ENCODE measurements at places on chromosomes 5 and 9.

DNA sequence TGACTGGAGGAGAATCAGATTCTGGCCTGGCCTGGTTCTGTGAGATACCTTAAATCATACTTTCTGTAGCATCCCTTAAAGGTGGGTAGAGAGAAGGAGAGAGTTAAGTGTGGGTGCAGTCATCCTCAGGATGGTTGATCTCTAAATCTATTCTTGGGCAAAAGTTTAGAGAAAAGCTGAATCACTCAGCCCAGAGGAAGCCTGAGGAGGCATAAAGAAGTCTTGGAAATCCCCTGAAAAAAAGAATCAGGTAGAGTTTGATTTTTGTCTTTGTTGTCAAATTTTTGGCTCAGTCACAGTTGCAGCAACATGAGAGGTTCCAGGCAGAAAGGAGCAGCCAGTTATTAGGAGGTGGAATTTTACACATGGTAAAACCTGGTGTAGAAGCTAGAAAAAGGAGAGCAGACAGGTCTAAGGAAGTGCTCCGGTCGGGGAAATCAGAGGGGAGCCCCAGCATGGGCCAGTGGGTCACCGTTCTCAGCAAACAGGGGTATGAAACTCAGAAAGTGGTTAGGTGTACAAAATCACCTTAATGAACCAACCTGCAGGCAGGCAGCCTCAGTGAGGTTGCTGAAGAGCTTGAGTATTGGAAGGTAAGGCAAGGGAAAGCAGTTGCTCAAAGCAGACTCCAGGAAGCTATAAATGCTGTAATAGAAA lies 116.2 kb upstream of the CNTLN start:
- DNase-seq, result no peak

DNA sequence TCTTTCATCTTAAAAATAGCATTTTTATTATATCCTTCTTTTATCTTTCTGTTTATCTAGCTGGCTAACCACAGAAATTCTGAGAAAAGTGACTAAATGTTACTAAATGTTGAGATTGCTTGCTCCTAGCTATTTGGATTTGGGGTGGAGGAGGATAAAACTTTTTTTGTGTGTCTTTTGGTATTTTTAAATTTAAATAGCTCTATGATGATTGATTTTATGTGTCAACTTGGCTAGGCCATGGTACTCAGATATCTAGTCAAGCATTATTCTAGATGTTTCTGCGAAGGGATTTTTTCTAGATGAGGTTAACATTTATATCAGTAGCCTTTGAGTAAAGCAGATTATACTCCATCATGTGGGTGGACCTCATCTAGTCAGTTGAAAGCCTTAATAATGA lies 75.0 kb downstream of the GCNT1 start:
- DNase-seq, result no peak

GRCh38 chr5:126469536-126470316 lies 46.5 kb downstream of the GRAMD2B start:
- DNase-seq, result no peak

GRCh38 chr5:127011961-127012644 lies 18.3 kb downstream of the MARCHF3 start:
- no peak for DNase-seq

GRCh38 chr9:112241491-112241890 lies 66.4 kb upstream of the SUSD1 start:
- no peak for DNase-seq

DNA sequence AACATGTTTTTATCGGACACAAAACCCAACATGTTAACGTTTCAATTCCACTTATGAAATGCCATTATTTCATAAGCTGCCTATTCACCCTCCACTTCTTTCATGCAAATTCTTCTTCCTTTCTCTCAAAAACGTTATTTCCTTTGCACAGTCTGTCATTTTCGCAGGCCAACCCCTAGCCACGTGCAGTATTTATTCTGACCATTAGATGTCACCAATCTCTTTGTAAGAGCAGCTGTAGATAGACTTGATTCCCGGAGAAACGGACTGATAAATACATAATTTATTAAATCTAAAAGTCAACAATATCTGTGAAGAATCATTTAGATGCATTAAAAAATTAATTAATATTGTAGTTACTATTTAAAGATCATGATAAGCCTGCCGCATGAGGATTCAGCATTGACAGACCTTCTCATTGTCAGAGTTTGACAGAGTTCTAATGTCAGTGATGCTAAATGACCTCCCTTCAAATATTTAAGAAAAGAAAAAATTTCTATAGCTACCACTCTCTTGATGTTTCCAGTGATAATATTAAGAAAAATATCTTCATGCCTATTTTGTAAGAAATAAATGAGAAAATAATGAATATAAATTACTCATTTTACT lies 933.6 kb downstream of the CDH12 start:
- DNase-seq, result peak; percentile 41

- no peak for DNase-seq
Measured at GRCh38 chr9:99762470-99762869, 59.2 kb upstream of the NR4A3 start.

- DNase-seq, result no peak
Measured at GRCh38 chr5:43371821-43372220, 40.4 kb downstream of the CCL28 start.

DNA sequence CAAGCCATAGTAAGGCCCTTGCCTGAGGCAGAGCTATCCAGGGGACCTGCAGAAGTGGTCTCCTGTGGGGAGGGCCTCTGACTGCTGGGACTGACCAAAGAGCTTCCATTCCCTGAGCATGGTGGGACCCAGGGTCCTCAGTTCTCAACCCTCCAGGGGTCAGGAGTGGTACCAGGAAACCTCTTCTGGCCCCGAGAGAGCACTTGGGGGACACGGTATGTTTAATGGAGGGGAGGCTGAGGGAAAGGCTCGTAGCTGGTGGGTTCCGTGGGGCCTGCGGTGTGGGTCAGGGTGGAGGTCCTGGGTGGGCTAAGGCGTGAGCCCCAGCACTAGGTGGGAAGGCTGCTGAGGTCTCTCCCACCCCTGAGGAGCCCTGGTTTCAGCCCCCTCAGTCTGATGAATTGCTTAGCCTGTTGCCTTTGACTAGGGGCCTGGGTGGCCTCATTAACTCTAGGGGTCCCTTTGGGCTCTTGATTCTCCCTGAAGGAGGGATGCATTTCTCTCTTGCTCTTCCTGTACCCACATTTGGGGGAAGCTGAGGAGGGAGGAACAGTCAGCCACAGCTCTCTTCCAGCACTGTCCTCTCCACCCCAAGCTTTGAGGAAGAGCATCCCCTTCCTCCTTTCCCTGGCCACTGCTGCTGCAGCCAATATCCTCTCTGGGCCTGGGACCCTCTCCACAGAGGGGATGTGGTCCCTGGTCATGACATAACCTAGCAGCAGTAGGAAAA lies 34.0 kb downstream of the CSF1R start:
- no peak for DNase-seq

DNA sequence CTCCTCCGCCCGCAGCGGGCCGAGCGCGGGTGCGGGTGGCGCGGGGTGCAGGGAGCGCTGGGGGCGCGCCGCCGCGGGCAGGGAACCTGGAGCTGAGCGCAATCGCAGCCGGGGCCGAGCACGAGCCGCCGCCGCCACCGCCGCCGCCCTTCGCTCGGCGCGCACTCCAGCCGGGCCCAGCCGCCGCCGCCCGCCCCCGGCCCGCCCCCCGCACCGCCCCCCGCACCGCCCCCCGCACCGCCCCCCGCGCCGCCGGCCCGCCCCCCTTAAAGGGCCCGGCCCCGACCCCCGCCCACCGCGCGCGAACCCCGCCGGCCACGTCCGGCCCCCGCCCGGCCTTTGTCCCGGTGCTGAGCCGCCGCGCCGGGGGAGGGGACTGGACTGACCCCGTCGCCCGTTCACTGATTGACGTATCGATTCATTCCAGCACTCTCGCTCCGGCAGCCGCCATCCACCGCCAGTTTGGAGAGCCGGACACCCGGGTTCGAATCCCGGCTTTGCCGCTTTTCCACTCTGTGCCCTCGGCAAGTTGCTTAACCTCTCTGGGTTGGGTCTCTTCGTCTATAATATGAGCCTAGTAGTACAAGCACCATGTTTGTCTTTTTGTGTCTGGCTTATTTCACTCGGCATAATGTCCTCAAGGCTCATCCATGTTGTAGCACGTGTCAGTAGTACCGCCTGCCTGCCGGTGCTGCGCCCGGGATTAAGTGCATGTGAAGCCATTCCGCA lies at the start of gene SH3PXD2B:
Gene SH3PXD2B, minus strand, starts transcription at position 168 of the 729 bp plus-strand sequence. CDS start 173 bp downstream, outside the sequence.
- DNase-seq, result no peak

- no peak for DNase-seq
Measured at GRCh38 chr9:129561594-129562281, 59.2 kb downstream of the C9orf50 start.

GRCh38 chr5:13695076-13695712 lies 249.3 kb downstream of the DNAH5 start:
- no peak for DNase-seq

GRCh38 chr5:154588091-154588774 lies 110.2 kb upstream of the HAND1 start:
- DNase-seq, result no peak

GRCh38 chr9:131012396-131012917 lies 3.5 kb downstream of the LAMC3 start:
- DNase-seq, result no peak

DNA sequence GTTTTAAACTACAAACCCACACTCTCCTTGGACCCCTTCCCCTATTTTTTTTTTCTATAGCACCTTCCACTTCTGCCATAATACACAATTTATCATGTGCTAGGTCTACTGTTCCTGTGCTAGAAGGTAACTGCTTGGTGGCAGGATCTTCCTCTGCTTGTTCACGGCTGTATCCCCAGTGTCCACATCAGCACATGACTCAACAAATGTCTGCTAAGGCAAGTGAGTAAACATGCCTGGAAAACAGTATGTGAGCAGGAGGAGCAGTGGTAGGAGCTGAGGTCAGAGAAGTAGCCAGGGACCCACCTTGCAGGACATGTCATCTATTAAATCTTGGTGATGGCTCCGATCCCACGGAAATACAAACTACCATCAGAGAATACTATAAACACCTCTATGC lies 79.4 kb downstream of the AUH start:
- DNase-seq, result no peak

DNA sequence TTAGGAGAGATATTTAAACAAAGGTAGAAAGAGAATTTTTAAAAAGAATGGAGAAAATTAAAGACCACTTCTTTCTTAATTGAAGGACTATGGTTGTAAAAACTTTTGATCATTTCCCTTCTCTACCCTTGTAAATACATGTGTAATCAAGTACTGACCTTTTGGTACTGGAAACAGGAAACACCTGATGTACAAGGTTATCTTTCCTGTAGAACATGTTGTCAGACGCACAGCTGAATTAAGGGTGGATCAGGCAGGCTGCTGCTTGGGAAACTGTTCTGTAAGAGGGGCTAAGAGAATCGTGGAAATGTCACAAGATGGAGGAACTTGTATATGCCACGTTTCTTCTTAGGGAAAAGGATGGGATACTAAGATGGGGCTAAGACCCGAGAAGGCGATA lies 341.6 kb downstream of the ZNF608 start:
- DNase-seq, result no peak

DNA sequence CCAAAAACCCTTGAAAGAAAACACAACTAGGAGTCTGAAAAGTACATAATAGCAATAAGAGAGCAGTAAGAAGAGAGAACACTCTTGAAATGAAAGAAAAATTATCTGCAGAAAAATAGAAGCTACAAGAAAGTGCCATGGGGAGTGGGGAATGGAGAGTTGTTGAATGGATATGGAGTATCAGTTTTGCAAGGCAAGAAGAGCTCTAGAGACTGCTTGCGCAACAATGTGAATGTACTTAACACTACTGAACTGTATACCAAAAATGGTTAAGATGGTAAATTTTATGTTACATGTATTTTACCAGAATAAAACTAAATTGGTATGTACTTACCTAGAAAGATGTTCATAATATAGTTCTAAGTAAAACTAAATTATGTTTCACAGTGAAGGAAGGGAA lies 54.8 kb upstream of the RASGRF2 start:
- DNase-seq, result no peak

GRCh38 chr5:113282472-113282871 lies 152.3 kb downstream of the TSSK1B start:
- DNase-seq, result no peak

DNA sequence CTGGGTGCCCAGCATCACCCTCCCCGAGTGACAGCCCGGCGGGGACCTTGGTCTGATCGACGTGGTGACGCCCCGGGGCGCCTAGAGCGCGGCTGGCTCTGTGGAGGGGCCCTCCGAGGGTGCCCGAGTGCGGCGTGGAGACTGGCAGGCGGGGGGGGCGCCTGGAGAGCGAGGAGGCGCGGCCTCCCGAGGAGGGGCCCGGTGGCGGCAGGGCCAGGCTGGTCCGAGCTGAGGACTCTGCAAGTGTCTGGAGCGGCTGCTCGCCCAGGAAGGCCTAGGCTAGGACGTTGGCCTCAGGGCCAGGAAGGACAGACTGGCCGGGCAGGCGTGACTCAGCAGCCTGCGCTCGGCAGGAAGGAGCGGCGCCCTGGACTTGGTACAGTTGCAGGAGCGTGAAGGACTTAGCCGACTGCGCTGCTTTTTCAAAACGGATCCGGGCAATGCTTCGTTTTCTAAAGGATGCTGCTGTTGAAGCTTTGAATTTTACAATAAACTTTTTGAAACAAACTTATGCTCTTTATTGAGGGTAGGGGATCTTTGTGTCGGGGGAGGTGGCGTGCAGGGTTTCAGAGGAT lies 1.3 kb downstream of the GADD45G start:
- DNase-seq, result peak; percentile 37

- no peak for DNase-seq
Measured at GRCh38 chr5:157187046-157187754, 6.6 kb downstream of the ITK start.

GRCh38 chr5:54628050-54628449 lies 110.5 kb downstream of the SNX18 start:
- no peak for DNase-seq

GRCh38 chr9:71683598-71684235 lies 84.6 kb downstream of the CEMIP2 start:
- no peak for DNase-seq

GRCh38 chr9:111866976-111867375 lies 29.6 kb upstream of the UGCG start:
- DNase-seq, result no peak

DNA sequence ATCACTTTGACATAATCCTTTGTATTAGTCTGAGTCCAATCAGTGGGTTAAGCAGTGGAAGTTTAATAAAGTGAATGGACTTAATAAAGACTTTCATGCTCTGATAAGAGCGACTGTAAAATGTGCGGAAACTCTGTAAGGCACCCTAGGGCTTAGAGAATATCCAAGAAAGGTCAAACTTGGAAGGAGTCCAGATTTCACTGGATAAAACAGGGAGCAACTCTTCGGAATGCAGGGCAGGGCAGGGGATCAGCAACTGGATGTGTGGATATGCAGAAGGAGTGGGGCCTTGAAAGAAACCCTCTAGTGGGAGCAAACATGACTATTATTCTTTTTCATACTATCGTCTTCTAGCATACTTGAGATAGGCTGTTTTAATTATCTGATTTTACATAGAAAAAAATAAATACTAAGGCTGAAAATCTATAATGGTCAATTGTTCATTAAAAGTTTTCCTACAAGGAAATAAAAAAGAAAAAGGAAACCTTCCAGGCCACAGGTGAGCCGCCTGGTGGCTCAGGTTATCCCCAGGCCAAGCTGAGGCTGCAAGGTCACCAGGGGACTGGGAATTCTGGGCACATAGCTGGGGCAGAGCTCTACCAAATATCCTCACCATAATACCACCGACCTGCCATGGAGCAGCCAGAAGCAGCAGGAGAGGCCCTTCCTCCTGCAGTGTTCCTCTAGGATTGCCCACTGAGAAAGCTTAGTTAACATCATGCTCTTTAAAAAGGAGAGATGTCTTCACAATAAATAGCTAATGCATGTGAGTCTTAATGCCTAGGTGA lies 46.3 kb upstream of the CCDC112 start:
- no peak for DNase-seq

GRCh38 chr9:86546712-86547111 lies 192.5 kb upstream of the TUT7 start:
- DNase-seq, result no peak

- no peak for DNase-seq
Measured at GRCh38 chr5:143418140-143418866, 14.8 kb upstream of the NR3C1 start.

All from renal cortex interstitium (tissue), 15 donors.